ENCODE measurements at places on chromosomes 13 and 19. TPM values are rescaled to one million over a fixed set of nuclear protein-coding genes. Genes with fewer than 3 reads are reported as not detected.

The VSTM1 gene
- polyA plus RNA-seq: 0.42 TPM

GRCh38 chr19:14540741-14541525 lies 11.5 kb downstream of the TECR start:
- no peak for DNase-seq

The ZNF491 gene
- polyA plus RNA-seq: 3.9 TPM

The LRRC4B gene
- polyA plus RNA-seq: 15.6 TPM

The ATG4D gene
- 27.3 TPM for polyA plus RNA-seq

- no peak for DNase-seq
Measured at GRCh38 chr19:3369337-3370213, 3.2 kb downstream of the NFIC start.

The SPC24 gene
- polyA plus RNA-seq: 17.1 TPM

The ZNF154 gene
- 27.4 TPM for polyA plus RNA-seq

GRCh38 chr19:21603431-21604231 lies 98.2 kb downstream of the ZNF429 start:
- DNase-seq: peak; percentile 32

- DNase-seq: no peak
Measured at GRCh38 chr19:13850910-13851733, 25.8 kb upstream of the NANOS3 start.

GRCh38 chr19:56974556-56975207 lies 134.2 kb upstream of the PEG3 start:
- no peak for DNase-seq

DNA sequence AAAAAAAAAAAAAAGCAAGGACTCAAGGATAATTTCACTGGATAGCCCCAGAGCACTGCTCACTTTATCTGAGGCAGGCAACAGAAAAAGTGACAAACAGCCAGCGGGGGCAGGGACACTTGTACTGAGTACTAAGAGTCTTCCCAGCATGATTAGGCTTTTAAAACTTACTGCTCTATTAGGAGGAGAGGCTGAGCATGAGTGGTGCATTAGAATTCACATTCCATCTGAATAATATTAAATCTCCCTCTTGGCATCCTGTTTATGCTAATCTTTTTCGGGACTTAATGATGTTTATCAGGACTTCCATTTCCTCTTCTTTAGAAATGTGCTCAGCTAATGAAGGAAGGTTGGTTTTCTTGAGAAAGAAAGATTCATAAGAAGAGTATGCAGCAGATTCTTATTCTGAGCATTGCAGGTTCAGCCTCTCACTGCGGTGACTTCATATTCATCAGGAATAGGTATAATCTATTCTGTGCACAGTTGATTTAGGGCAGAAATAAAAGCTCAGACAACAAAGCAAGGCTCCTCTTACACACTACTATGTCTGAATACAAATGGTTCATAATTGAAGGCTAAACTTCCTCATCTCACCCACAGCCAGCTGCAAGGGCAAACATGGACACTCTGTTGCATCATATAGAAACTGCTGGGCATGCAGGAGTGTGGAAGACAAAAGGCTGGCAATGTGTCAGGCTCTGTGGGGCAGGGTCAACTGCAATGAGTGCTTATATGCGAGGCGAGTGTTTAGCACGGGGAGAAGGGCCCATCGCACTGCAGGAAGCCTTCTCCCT lies 107.0 kb downstream of the KL start:
- DNase-seq: no peak

DNA sequence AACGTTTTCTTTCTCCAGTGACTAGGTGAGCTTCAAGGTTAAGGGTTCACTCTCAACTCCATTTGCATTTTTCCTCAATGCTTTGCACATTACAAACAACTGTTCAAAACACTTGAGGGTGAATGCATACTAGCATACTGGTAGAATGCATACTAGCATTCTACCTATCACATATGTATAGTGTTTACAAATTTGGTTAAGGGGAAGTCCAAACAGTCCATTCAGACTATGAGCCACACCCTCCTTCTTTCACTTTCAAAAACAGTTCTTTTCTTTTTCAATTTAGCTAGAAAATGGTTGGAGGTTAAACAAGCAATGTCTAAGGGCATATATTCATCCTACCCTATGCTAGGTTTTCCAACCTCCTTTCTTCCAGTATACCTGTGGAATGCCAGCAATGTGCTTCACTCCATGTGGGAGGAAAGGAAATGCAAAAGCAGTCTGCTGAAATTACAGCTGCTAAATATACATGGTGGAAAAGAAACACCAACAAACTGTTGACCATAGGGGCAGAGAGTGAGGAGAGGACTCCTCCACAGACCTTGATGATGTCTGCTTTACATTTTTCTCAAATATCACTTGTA lies 102.6 kb downstream of the DOCK9 start:
- no peak for DNase-seq

The CABP5 gene
- polyA plus RNA-seq: not detected

The PTGIR gene
- polyA plus RNA-seq: 1.8 TPM

The ZNF471 gene
- 18.3 TPM for polyA plus RNA-seq

The NLRP7 gene
- not detected for polyA plus RNA-seq

- no peak for DNase-seq
Measured at GRCh38 chr19:33938821-33939220, 142.2 kb downstream of the KCTD15 start.

GRCh38 chr13:21753117-21753729 lies 82.3 kb downstream of the FGF9 start:
- no peak for DNase-seq

The CEACAM7 gene
- not detected for polyA plus RNA-seq

- no peak for DNase-seq
Measured at GRCh38 chr13:113162783-113163685, 4.6 kb downstream of the PROZ start.

DNA sequence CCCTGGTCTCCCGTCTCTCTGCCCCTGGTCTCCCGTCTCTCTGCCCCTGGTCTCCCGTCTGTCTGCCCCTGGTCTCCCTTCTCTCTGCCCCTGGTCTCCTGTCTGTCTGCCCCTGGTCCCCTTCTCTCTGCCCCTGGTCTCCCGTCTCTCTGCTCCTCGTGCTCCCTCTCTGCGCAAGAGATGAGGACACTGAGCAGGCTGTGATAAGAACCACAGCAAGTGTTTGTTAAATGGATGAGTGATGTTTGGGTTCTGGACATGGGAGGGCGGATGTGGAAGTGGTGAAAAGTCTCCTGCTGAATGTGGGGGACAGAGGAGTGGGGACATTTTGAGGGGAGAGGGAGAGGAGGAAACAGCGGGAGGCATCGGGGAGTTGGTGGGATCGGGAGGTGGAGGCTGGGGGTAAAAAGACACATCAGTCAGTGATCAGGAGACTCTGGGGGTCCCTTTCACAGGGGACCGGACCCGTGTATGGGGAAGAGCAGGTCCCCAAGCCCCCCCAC lies 8.0 kb downstream of the NPAS1 start:
- no peak for DNase-seq

The ADGRE2 gene
- polyA plus RNA-seq: 0.40 TPM

DNA sequence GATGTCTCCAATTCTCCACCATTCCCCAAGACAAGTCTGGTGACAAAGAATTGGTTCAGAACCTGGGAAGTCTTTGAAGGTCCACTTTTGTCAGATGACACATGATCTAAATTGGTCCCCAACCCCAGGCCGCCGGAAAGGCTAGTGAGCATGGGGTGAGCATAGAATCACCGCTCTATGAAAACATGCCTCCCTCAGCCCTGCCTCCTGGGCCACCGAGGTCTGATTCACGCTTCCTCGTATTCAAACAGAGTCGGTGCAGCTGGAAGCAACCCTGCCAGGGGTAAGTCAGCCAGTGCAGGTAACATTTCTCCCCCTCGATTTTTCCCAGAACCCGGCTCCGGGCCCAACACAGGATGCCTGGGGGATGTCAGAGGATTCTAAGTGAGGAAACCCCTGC lies 33.9 kb upstream of the KLF2 start:
- DNase-seq: no peak

The SOX1 gene
- not detected for polyA plus RNA-seq

DNA sequence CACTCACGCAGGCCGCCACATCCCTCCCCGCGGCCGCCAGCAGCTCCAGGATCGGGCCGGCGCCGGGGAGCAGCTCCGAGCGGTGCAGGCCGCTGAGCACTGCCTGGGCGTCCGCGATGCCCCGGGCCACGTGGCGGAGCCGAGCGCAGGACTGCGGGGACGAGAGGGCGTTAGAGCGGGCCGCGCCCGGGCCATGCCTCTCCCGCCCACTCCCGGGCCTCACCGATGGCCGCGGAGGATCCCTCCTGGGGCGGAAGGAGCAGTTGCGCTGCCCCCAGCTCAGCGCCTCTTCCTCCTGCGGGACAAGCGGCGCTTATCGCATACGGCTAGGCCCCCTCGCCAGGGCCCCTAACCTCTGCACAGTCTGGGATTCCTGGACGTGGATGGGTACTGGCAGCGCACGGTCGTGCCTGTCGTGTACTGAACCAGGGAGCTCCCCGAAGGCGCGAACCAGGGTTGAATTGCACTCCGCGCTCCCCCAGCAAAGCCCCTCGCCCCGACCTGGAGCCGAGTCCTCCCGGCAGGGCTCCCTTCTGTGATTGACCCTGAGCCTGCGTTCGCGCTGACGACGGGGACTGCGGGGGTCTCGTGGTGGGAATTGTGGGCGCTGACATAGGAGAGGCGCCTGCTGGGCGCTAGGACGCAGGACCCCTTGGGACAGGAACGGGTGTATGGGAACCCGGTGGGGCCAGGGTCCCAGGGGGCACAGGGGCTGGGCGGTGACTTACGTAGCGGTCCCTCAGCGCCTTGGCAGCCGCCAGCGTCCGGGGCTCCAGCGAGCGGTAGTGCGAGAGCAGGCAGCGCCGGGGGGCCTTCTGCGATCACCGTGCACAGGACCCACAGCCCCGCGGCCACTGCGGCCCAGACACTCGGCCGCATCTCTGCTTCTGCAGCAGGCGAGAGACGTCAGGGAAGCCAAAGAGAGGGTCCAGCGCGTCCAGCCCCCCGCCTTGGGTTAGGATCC lies 673 bp downstream of the IFNL4 start:
- no peak for DNase-seq

- DNase-seq: no peak
Measured at GRCh38 chr19:16514383-16515019, 18.3 kb downstream of the C19orf44 start.

DNA sequence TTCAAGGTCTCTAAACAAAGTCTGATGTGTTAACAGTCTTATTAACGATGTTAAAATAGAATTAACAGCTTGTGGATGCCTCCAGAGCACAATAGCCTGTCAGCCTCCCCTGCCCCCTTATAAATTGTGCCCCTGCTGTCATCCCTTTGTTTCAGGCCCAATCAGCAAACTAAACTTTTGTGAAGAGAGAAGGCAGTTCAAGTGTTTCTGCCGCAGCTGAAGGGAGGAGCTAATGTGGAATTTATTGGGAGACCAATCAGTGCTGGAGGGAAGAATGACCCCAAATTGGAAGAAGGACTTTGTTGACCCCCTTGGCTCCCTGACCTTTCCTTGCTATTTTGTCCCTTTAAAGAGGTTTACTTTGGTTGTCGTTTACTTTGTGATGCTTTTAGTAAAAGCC lies 160.5 kb downstream of the TM9SF2 start:
- no peak for DNase-seq

The NKPD1 gene
- 0.11 TPM for polyA plus RNA-seq

- no peak for DNase-seq
Measured at GRCh38 chr13:98044301-98044700, 90.8 kb downstream of the IPO5 start.

DNA sequence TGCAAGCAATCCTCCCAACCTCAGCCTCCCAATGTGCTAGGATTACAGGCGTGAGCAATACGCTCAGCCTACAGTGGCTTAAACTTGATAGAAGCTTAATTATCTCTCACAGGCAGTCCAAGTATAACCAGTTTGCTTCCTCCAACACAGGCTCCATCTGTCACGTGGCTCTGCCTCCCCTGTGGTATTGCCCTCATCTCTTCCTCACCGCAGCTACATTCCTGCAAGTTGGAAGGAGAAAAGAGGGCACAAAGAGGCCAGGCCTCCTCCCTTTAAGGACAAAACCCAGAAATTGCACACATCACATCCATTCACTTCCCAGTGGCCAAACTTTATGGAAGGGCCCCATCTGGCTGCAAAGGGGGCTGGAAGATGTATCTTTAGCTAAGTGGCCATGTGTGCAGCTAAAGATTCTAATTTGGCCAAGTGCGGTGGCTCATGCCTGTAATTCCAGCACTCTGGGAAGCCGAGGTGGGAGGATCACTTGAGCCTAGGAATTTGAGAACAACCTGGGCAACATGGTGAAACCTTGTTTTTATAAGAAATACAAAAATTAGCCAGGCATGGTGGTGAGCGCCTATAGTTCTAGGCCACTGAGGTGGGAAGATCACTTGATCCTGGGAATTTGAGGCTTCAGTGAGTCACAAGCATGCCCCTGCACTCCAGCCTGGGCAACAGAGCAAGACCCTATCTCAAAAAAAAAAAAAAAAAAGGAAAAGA lies 3.1 kb upstream of the SDHAF1 start:
- no peak for DNase-seq

The ZNF880 gene
- polyA plus RNA-seq: 20.0 TPM

DNA sequence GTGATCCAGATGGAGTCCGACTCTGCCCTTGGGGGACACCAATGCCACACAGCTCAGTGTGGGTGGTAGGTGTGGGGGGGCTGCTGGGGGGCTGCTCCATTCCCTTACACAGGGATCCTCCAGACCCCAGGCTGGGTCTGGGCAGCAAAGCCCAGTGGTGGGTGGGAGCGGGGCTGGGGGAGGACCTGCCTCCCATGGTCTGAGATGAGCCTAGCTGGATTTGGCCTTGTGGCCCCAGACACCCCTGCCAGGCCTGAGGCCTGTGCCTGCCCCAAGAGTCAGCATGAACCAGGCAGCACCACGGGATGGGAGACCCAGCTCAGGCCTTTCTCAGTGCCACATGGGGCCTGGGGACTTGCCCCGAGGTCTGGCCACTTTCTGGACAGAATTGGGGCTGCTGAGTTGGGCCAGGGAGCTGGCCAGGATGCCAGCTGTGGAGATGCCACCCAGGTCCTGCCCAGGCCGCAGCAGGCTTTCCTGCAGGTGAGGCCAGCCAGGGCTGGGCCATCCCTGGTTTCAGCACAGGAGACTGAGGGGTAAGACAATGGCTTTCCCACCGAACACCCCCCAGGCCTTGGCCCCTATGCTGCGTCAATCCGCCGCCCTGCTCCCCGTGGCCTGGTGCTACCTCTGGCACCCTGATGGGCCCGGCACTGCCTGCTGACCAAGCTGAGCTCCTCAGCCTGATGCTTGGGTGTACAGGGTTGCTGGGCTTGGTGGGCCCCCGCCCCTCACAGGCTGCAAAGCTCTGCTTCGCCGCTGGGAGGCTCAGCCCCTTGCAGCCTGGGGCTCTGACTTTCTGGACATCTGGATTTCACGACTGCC lies 24.2 kb downstream of the CEBPG start:
- no peak for DNase-seq

Data from right renal cortex interstitium (tissue), 3 donors.